Bone marrow (tissue), 2 donors: ENCODE measurements at places on chromosomes 1 and 21.

DNA sequence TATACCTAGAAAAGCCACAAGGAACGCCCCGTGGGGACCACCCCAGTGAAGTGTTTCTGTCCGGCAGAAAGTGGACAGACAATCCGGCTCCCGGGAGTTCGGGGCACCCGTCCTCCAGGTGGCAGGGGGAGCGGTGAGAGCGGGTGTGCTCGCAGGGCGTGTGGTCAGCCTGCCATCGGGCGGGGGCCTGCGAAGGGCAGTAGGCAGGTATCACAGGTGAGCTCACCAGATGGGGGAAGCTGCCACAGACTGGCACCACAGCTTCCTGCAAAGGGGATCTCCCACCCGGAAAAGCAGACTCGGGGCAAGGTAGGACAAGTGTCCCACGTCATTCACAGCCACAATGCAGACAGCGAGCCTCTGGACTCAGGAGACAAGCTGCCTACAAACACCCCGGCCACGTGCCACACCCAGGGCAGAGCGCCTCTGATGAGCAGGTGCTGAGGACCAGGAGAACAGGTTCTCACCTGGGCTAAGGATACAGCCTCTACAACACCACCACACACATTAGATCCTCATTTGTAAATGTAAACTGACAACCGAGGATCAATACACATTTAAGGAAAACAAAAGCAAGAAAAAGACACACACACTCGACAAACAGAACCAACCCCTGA is 36.4 kb downstream of the VPS26C start:
- DNase-seq: no peak

GRCh38 chr1:118118469-118118868 is 66.6 kb downstream of the SPAG17 start:
- DNase-seq: no peak

GRCh38 chr1:234579967-234580366 is 30.0 kb downstream of the IRF2BP2 start:
- DNase-seq: peak; percentile 39

DNA sequence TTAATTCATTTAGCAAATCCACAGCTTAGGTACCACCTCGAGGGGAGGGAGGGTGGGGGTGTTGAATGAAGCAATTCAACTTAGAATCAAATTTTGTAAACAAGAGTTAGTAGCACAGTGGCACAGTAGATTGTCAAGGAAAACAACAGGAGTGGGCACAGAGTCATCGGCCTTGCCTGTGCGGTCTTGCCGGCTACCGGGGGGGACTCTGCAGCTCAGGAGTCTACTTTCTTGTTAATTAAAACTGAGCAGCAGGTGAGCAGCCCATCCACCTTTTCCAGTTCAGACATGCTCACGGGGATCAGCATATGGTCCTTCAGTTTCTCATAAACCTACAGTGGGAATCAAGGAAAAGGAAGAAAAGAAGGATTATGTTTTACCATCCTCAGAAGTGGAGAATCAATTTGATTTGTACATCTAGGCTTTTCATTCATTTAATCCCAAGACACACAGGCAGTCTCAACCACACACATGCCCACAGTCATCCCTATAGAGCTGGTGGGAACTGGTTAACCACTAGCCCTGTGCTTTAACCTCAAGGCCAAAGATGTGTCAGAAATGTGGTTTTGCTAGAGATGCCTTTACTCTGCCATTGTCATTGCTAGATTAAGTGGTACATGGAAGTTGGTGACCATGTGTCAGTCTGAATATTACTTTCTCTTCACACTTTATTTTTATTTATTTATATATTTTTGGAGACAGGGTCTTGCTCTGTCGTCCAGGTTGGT is 45.0 kb upstream of the BCL10 start:
- no peak for DNase-seq

DNA sequence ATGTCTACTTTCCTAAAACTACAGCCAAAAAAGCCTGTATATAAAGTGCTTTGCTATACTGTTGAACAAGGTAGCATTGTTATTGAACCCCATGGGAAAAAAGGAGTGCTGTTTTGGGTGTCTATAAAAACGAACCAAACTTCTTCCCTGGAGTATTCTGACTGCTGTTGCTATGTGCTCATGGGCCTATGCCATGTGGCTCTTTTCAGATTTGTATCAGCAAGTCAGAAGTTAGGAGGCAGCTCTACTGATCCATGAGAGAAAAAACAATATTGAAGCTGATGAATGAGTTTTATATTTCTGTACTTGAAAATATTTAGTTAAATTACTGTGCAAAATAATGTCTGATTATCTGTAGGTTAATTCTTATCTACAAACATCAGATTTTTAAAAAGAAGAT is 66.5 kb downstream of the ADGRL2 start:
- DNase-seq: no peak

DNA sequence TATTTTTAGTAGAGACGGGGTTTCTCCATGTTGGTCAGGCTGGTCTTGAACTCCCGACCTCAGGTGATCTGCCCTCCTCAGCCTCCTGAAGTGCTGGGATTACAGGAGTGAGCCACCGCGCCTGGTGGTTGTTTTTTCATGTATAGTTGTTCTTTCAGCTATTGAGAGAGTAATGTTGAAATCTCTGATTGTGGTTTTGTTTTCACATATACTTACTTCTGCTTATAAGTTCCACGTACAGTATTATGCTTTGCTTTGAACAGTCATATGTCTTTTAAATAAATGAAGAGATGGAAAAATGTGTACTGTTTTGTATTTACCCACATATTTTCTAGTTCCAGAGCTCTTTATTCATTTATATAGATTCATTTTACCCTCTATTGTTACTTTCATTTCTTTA is 44.5 kb downstream of the MARK1 start:
- no peak for DNase-seq

DNA sequence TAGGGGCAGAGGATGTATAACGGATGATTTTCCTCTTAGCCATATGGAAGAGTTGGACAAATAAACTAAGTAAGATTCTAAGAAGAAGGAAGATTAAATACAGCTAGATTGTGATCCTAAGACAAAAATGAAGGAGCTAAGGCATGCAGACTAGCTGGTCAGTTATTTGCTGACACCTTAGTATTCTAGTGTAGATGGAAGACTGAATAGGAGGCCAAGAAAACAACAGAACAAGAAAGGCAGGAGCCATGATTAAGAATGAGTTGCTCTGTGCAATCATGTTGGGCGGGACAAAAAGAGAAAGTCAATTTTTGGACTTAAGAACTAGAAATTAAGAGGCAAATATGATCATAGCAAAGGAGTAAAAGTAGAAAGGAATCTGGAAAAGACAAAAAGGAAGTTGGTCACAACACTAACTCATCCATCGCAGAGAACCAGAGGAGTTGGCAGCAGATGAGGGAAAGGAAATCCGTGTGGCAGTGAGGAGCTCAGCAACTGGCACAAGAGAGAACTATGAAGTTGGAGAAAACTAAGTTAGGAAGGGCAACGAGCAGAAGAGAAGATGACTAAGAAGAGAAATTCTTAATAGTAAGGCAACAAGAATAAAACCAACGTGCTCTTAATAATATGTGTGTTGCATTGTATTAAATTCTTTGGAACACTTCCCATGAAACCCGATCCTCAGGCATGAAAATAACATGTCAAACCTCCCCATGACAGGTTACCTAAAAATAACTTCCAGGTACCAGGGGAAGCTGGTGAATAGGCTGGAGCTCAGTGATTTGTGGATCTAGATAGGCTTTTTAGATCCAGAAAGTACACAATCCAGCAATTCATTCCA is 234.4 kb downstream of the LTN1 start:
- no peak for DNase-seq

- no peak for DNase-seq
Observed at GRCh38 chr1:75677443-75677842, 47.1 kb upstream of the ACADM start.

DNA sequence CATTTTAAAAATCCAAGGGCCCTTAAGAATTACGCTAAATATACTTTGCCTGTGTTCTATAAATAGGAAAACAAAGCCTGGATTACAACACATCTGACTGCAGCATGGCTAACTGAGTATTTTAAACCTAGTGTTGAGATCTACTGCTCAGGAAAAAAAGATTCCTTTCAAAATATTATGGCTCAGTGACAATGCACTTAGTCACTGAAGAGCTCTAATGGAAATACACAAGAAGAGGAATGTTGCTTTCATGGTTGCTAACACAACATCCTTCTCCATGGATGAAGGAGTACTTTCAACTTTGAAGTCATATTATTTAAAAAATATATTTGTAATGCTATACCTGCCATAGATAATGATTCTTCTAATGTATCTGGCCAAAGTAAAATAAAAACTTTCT is 248.3 kb upstream of the NEGR1 start:
- DNase-seq: no peak

- DNase-seq: no peak
Observed at GRCh38 chr1:20126806-20127440, 7.6 kb upstream of the PLA2G2D start.

DNA sequence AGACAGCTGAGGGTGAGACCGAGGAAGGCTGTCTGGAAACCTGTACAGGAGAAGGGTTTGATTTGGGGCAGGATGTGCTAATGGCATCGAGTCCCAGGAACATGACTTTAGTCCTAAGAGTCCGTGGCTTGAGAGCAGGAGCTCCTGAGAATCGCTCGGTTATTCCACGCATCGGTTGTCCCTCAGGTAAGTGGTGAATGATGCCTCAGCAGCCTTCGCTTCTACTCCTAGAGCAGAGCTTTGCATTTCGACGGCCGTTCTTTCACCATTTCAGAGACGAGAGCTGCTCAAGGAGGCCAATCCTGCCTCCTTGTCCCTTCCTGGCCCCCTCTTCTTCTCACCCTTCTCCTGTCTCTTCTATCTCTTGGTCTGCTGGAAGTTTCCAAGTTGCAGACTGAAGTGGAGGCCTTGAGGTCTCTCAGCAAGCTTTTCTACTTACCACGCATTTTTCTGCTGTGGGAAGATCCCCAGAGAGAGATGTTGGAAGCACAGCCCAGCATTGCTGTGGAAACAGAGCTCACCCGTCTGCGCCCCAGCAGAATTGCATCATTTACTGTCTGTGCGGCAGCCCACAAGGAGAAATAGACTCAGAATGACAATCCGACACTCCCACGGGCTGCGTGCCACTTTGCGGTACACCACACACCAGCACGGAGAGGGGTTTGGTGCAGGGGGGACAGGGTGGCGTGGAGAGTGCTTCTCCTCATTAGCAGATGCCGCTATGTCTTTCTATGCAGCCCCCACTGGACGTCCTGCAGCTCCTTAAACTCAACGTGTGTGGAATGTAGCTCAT is 270.7 kb upstream of the C1orf174 start:
- DNase-seq: no peak

- no peak for DNase-seq
Observed at GRCh38 chr1:199759268-199759730, 268.2 kb upstream of the NR5A2 start.

GRCh38 chr1:107523736-107524135 is 382.9 kb downstream of the NTNG1 start:
- DNase-seq: no peak
